ENCODE measurements at places on chromosomes 13 and 19. TPM values are rescaled to one million over a fixed set of nuclear protein-coding genes. Genes with fewer than 3 reads are reported as not detected.

- DNase-seq = peak; percentile 48
Observed at GRCh38 chr13:64158908-64159307, 2743.3 kb upstream of the PCDH20 start.

The ZFP82 gene
- total RNA-seq = 1.9 TPM

The MZT1 gene
- total RNA-seq = 47.0 TPM

DNA sequence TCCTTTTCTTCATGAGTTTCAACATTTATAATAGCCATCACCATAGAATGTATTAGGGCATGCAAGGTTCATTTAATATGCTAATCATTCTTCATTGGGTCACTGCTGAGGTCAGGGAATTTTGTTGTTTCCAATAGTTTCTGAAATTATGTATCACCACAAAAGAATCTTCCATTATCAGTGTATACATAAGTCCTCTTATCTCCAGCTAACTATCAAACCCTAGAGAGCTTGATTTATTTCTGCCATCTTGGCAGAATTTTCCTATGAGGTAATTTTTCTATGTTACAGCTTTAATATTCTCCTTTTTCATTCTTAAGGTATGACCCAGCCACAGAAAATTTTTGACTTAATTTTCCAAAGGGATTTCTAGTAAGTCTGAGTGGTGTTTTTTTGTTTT lies 415.0 kb upstream of the SLITRK1 start:
- no peak for DNase-seq

DNA sequence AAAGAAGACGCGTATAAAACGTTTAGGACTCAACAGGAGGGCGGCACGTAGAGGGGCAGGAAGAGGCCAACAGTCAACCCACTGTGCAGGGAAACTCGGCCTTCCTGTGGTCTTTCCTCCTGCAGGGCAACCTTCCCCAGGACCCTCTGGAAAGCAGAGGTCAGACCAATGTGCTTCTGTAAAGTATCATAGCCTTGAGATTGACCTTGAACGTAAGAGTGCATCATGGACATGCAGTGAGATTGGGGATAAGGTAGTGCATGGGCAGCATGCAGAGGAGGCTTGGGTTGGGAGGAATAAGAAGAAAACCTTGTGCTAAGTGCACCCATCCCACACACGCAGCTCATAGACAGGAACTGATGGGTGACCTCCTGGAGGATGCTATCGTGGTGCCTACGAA lies 34.0 kb upstream of the ZNF507 start:
- no peak for DNase-seq

GRCh38 chr13:32264407-32264806 lies 50.8 kb downstream of the ZAR1L start:
- DNase-seq = peak; percentile 82

DNA sequence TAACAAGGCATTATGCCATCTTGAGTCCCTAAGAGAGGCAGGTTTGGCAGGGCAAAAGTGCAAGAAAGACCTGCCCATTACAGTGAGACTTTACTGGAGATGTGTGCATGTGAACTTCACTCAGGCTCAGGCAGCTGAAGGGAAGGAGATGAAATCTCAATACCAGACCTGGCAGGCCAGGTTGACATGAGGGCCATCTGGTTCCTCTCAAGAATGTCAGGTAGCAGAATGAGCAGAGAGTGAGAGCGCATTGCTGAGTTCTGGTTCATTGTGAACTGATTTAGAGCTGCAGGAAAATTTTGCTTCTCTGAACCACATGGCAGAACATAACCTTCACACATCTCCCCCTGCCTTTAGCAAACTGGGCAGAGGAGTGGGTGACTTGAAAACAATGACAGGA lies 406.3 kb downstream of the GPC5 start:
- DNase-seq = no peak

The FUT2 gene
- not detected for total RNA-seq

- peak; percentile 44 for DNase-seq
Observed at GRCh38 chr13:101757446-101758039, 305.1 kb downstream of the ITGBL1 start.

The CD209 gene
- not detected for total RNA-seq

GRCh38 chr13:59898066-59898465 lies 265.7 kb downstream of the DIAPH3 start:
- no peak for DNase-seq

The ANKRD24 gene
- total RNA-seq = 0.42 TPM

DNA sequence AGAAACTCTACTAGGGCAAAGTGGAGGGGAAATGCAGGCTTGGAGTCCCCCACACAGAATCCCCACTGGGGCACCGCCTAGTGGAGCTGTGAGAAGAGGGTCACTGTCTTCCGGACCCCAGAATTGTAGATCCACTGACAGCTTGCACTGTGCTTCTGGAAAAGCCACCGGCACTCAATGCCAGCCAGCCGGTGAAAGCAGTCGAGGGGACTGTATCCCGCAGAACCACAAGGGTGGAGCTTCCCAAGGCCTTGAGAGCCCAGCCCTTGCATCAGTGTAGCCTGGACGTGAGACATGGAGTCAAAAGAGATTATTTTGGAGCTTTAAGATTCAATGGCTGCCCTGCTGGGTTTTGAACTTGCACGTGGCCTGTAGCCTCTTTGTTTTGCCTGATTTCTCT lies 47.2 kb upstream of the FAM124A start:
- DNase-seq = no peak

DNA sequence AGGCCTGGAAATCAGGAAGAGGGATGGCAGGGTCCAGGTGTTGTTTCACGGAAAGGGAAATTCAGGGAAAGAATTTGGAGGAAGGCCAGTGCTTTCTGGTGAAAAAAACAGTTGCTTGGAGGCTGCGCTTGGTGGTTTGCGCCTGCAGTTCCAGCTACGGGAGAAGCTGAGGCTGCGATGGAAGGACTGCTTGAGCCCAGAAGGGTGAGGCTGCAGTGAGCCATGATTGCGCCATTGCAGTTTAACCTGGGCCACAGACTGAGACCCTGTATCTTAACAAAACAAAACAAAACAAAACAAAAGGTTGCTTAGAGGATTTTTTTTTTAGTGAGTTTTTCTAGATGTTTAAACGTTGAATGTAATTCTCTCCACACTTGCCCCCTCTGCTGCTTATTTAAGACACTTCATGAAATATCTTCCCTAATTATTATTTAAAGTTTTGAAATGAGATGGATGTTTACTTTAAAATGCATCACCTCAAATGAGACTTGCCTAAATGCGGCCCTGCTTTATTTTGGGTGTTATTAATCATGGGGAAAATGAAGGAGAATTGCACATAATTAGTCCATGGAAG lies 75.4 kb upstream of the TRPC4 start:
- no peak for DNase-seq

The SIGLEC10 gene
- total RNA-seq = not detected

- no peak for DNase-seq
Observed at GRCh38 chr13:25179832-25180774, 8.0 kb upstream of the AMER2 start.

The SYT5 gene
- total RNA-seq = not detected

DNA sequence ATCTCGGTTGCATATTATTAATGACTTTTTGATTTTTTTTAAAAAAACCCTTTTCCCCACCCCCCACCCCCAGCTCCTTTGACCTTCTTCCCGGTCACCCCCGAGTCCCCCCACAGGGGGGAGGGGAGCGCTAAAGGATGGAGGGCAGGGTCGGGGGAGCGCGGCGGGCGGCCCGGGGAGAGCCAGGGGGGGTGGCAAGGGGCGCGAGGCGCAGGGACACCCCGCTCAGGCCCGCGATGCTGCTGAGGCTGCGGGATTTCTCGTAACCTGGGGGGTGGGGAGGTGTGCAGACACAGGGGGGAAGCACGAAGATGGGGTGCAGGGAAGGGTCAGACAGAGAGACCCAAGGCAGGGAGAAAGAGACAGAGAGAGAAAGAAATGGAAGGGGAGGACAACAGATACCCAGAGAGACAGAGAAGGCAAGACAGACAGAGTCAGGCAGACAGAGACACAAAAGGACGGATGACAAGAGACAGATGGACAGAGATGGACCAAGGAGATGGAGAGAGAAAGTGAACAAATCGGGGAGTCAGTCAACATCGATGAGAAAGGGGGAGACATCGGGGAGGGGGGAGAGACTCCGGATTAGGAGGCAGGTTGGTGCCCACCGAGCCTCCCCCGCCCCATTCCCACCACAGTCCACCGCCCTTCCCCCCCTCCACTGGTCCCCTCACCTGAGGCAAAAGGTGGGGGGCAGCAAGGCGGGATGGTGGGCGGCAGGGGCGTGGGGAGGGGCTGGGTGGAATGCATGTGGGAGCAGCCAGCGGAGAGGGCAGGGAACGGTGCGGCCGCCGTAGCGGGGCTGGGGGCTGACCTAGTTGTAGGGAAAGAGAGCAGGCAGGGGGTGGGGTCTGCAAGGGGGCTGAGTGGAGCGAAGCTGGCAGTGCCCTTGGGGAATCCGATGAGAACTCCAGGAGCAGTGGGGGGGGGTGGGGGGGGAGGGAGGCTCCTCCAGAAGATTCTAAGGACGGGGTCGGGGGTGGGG lies 14.2 kb downstream of the KCNC3 start:
- no peak for DNase-seq

The MYO16 gene
- not detected for total RNA-seq

The MIA gene
- 6.7 TPM for total RNA-seq

- no peak for DNase-seq
Observed at GRCh38 chr19:8638078-8638619, 7.7 kb downstream of the NFILZ start.

DNA sequence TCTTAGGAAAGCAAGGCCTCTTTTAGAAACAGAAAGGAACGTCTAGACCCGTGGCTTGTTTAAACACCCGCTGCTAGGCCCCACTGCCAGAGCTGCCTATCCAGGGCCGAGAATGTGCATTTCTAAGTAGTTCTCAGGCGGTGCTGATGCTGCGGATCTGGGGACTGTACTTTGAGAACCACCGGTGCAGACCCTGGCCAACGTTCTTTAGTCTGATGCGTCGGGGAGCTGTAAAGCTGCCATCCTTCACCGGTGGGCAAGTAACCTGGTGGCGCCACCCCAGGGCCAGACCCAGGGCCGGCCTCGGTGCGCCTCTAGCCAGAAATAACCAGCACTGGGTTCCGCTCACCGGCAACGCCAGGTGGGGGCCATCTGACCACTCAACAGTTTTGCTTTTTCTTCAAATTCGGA lies 47.1 kb downstream of the TGDS start:
- DNase-seq = no peak

DNA sequence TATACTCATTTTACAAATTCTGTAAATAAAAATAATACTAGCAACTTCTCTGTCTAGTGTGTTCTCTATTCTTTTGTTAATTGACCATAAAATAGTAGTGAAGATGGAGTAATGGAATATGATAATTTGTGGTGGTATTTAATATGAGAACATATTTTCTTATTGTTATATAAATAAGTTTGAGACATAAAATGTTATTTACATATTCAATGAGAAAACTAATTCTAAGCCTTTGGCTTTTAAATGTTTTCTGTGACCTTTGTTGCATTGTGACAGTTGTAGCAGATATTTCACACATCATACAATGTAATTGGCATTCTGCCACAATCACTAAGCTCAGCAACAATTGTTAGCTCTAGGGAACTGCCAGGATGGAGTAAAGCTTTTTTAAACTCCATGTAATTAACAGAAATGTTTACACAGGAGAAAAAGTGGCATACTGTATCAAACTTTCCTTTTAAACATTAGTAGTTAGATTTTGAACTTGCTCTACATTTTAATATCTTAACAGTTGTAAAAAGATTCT lies 562.1 kb upstream of the PCDH9 start:
- DNase-seq = no peak

DNA sequence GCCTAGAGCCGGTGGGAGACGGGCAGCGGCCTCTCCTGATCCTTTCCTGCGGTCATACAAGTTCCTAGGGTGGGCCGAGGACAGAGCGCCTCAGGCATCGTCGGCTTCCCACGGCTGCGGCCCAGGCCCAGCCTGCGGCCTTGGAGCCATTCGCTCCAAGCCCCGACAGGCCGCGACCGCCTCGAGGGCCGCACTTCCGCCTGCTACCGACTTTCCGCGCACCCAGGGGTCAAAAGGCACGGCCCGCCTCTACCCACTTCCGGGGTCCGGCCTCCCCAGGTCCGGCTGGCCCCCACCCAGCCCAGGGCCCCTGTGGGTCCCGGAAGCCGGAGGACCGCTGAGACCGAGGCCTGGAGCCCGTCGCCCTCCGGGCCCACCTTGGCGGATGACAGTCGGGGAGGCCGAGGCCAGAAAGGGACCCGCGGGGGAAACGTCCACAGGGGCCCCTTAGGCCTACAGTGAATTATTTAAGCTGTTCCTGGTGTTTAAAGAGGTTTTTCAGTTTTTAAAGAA lies 16.2 kb downstream of the ZIC2 start:
- no peak for DNase-seq

The CEACAM5 gene
- not detected for total RNA-seq

The SYNE4 gene
- total RNA-seq = not detected

- no peak for DNase-seq
Observed at GRCh38 chr13:92500192-92500591, 726.4 kb upstream of the GPC6 start.

- no peak for DNase-seq
Observed at GRCh38 chr13:74870865-74871264, 611.1 kb downstream of the TBC1D4 start.

The MATK gene
- not detected for total RNA-seq

GRCh38 chr13:34751044-34751443 lies 191.0 kb upstream of the NBEA start:
- DNase-seq = no peak

The TARM1 gene
- not detected for total RNA-seq

The EHD2 gene
- 36.2 TPM for total RNA-seq

DNA sequence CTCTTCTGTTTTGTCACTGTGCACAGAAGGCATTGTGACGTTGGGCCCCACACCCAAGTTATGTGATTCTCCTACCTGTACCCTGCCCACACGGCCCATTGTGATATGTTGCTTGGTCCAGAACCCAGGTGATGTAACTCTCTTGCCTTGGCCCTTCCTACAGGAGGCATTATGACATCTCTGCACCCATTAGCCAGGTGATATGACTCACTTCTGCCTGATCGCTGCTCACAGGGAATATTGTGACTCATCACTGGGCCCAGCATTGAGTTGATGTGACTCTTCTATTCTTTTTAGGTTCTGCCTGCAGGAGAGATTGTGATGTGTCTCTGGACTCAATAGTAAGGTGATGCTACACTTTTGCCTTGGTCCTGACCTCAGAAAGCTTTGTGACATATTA lies 65.4 kb upstream of the ZNF91 start:
- peak; percentile 54 for DNase-seq

The GIPR gene
- total RNA-seq = 0.07 TPM

The TPTE2 gene
- not detected for total RNA-seq

GRCh38 chr13:66301006-66301405 lies 929.1 kb downstream of the PCDH9 start:
- no peak for DNase-seq

- peak; percentile 80 for DNase-seq
Observed at GRCh38 chr19:17260842-17261325, 3.7 kb downstream of the USHBP1 start.

The C2CD4C gene
- total RNA-seq = 0.69 TPM

DNA sequence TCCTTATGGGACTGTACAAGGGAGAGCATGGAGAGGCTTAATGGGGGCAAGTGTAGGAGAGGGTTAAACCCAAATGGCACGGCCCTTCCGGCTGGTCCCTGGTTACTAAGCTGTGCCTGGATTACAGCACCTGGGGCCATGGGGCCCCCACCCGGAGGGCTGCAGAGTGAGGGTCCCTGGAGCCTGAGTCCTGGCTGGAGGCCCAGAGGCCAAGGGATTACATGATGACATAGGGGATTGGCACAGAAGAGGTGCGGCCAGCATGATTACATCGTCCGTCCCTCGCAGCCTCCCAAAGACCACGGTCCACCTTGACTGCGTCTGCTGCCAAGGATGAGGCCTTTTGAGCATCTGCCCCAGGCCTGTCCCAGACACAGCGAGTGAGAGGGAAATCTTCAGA lies 149.4 kb downstream of the URI1 start:
- no peak for DNase-seq

All from HT1080 (cell line).